ENCODE measurements at places on chromosomes 3 and 15.
A peak's percentile ranks its signal among the peaks of the same experiment; 100 is the strongest.

- no peak for DNase-seq
Observed at GRCh38 chr15:95249524-95249923, 1018.2 kb downstream of the MCTP2 start.

DNA sequence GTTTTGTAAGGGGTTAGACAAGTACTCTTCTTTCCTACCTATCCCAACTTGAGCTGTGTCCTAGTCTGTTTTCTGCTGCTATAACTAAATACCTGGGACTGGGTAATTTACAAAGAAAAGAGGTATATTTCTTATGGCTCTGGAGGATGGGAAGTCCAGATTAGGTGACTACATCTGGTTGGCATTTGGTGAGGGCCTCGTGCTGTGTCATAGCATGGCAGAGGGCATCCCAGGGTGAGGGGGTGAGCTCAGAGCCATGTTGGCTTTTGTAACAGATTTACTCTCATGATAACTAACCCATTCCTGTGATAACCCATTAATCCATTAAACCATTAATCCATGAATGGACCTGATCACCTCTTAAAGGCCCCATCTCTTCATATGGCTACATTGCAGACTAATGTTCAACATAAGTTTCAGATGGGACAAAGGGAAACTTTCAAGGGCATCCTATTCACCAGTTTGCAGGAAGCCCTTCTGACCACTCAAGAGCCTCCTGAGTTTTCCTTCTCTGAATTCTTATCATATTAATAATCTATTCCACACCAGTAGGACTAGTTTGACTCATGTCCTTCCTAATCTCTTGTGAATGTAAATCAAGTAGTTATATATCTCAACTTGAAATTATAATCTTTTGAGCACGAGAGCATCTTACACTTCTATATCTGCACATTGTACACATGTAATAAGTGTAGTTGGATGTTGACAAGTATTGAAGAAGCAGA, 185.7 kb upstream of the ZPLD1 start:
- no peak for DNase-seq

- DNase-seq: no peak
Observed at GRCh38 chr15:99504823-99505551, 60.8 kb upstream of the MEF2A start.

- DNase-seq: no peak
Observed at GRCh38 chr3:126538316-126538715, 14.4 kb downstream of the CHST13 start.

- no peak for DNase-seq
Observed at GRCh38 chr15:74851960-74852359, 9.0 kb upstream of the ULK3 start.

GRCh38 chr3:97010881-97011657, 196.7 kb downstream of the EPHA6 start:
- no peak for DNase-seq

DNA sequence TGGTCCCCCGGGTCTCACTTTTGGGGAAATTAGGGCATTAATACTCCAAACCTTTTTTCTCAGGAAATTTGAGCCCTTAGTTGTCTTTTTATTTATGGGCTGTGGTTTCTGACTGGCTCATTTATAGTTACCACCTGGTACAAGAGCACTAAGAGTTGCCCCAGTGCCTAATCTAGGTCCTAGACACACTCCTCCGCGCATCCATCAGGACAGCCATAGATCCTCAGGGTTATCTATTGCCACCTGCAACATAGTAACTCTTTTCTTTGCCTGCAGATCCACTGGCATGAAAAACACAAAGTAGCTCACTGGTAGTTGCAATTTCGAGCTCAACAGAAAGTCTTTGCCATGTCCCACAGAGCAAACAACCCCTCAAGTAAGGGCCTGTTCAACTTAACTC, 576.4 kb upstream of the ROBO2 start:
- DNase-seq: no peak

GRCh38 chr3:11371747-11372146, 99.5 kb downstream of the ATG7 start:
- DNase-seq: no peak

- DNase-seq: no peak
Observed at GRCh38 chr3:114586119-114586518, 292.3 kb downstream of the TIGIT start.

DNA sequence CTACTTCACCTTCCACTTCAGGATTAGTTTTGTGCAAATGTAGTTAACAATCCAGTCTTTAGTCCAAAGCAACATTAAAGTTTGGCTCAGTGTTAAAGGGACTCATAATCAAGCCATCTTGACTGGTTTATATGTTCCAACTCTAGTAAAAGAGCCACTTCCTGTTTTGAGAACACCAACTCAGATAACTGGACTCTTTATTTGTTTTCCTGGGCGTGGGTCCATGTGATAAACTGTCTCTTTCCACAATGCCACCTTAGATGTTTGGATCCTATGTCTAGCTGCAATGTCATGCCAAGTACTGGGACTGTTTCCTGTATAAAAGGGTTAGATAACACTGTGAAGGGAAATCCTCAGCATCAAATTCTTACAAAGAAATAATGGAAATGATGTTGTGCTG, 545.0 kb downstream of the PYDC2 start:
- no peak for DNase-seq

DNA sequence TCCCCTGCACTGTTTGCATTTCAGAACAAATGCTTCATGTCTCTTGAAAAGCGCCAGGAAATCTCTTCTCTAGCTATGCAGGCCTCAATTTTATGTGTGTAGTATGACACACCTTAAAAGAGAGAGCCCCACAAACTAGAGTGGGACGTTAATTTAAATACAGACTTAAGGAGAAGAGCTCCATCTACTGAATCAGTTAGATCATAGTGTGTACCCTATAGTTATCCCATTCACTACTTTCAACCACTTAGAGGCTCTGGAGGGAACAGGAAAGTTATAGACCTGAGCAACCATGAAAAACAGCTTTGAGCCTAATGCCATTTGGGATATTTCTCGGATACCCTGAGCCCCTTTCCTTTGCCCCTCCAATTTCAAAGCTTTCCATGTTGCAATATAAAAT, 153.7 kb downstream of the TIGIT start:
- DNase-seq: no peak

DNA sequence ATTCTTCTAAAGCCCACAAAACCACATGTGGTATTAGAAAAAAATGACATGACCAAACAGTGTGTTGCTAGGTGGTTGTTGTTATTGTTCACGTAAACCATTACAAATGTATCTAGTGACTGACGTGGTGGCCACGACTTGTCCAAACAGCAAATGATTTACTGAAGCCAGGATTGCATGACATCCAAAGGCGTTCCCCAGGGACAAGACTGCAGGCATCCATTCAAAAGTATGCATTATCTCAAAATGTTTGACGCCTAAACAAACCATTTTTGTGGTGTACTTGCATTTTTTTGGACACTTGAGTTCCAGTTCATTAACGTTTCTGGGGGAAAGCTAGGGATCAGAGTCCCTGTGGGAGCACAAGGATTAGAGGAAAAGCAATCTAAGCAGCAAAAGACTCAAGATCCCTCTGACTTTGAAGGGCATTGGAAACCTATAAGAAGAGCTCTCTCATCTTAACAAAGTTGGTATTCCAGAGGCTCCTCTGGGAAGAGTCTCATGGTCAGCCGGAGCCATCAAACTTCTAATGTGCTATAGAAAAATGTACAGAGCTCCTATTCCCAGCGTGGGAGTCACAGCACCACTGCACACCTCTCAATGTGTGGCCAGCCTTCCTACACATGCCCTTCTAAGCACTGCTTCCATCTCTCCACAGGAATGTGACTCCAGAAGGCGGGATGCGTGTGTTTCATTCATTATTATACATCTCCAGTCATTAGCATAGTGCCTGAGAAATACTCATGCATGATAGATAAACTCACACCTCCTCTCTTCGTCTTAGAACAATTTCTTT, 62.9 kb downstream of the FBN1 start:
- DNase-seq: no peak

DNA sequence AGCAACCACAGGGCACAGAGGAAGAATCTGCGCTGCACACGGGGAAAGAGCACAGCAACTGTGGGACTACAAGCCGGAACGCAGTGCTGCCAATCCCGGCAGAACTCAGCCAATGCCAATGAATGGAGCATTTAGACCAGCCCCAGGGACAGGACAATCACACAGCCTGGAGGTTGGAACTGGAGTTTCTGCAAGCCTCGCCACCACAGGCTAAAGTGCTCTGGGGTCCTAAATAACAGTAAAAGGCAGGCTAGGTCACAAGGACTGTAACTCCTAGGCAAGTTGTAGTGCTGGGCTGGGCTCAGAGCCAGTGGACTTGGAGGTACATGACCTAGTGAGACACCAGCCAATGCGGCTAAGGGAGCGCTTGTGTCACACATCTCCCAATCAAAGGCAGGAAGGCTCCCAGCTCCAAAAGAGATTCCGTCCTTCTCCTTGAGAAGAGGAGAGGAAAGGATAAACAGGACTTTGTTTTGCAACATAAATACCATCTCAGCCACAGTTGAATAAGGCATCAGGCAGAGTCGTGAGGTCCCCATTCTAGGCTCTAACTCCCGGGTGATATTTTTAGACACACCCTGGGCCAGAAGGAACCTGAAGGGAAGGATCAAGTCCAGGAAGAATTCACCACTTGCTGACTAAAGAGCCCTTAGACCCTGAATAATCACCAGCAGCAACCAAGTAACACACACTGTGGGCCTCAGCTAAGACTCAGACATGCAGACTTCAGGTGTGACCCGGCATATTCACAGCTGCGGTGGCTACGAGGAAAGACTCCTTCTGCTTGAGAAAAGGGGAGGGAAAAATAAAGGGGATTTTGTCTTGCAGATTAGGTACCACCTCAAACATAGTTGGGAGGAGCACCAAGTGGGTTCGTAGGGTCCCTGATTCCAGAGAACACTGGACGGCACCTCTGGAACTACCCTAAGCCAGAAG, 85.5 kb upstream of the XXYLT1 start:
- no peak for DNase-seq

GRCh38 chr3:171351676-171352075, 108.5 kb downstream of the TNIK start:
- no peak for DNase-seq

DNA sequence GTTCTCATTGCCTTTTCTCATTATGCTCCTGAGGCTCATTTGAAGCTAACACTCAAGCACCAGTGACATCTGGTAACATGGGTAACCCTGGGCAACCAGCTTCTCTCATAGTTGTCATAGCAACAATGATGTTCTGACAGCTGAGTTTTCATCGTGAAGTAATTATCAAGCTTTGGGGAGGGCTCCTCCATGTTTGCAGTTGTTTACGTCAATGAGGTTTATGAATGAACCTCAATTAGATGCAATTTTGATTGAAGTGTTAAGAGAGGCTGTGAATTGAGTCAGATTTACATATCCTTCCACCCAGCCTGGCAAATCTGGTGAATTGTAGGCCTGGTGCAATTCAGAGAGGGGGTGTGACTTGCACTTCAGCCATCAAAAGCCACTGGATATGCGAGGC, 119.3 kb upstream of the CHD2 start:
- no peak for DNase-seq

GRCh38 chr15:56817321-56818080, 84.2 kb upstream of the ZNF280D start:
- no peak for DNase-seq

- no peak for DNase-seq
Observed at GRCh38 chr3:13265016-13265415, 155.1 kb downstream of the NUP210 start.

GRCh38 chr15:46930426-46930825, 786.9 kb upstream of the SEMA6D start:
- DNase-seq: no peak

DNA sequence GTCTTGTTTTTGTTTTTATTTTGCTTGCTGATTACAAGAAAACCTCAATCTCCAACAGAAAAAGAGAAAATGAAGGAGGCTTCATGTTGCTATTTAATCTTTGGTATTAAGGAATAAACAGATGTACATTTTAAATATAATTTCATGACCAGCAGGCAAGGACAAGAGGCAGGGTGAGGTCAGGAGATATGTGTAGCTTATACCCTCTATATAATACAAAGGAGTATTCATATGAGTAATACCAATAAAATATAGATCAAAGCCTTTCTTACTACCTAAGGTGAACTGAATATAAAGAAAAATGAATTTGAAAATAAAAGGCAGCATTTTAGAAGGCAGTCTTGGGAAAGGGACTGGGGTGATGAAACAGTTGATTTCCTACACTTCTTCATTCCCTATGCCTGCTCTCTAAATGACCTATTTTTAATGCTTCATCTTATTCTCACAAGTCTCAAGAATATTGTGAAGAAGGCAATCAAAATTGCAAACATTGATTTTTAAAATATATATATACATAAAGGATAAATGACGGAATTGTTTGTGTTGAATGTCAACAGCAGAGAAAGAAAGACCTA, 8.6 kb upstream of the CBLB start:
- no peak for DNase-seq

GRCh38 chr15:47846876-47847275, 129.6 kb downstream of the SEMA6D start:
- no peak for DNase-seq

- no peak for DNase-seq
Observed at GRCh38 chr15:81323559-81323943, 390 bp downstream of the STARD5 start.

DNA sequence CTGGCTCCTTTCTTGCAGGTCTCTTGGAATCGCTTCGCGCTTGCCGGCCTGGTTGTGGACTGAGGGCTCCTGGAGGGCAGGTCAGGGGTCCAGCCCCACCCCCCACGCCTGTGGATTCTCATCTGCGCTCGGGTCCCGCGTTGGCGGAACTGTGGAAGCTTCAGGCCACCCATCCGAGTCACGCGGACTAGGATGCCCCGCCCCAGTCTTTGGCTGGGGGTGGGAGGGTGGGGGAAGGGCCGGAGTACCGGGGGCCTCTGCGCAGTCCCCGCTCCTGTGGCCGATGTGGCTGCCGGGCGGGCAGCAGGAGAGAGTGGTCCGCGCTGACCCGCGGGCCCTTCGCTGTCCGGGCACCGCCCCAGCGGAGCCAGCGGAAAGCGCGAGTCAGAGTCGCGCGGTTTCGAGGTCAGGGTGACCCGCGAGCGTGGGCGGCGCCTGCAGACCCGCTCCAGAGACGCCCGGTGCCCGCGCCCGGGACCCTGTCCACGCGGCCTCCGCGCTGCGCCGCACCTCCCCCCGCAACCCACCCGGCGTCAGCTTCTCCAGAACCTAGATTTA, 114.2 kb downstream of the KLF13 start:
- DNase-seq: peak; percentile 21

DNA sequence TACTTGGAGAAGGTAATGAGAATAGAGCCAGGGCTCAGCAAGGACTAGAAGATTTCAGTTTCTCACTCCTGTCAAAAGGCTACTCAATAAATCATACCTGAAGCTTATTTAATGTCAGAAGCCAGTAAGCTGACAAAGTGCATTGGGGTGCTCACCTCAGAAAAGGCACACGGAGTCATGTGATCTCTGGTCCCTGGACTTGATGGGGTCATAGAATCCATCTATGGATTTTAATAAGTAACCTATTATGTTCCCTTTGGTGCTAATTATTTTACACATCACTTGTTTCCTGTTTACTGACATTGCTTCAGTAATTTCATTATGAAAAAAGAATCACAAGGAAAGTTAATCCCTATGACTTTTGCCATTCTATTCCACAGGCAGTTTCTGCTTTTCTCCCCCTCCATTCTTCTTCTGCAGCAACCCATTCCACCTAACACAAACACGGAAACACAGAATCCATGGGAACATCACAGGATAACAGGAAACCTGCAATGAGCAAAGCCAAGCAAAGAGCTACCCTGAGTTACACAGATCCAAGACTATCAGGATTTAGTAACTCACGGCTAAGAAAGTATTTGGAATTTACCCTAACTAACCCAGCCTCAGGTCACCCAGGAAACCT, 159.6 kb downstream of the MEIS2 start:
- DNase-seq: no peak

Measured in stimulated activated CD4-positive, alpha-beta T cell treated with anti-CD3 and anti-CD28 coated beads, Interleukin-1b, Interleukin-23, amount 100 ng/mL, for 1 hour (primary cell).